ENCODE measurements at places on chromosomes 7 and 10.

DNA sequence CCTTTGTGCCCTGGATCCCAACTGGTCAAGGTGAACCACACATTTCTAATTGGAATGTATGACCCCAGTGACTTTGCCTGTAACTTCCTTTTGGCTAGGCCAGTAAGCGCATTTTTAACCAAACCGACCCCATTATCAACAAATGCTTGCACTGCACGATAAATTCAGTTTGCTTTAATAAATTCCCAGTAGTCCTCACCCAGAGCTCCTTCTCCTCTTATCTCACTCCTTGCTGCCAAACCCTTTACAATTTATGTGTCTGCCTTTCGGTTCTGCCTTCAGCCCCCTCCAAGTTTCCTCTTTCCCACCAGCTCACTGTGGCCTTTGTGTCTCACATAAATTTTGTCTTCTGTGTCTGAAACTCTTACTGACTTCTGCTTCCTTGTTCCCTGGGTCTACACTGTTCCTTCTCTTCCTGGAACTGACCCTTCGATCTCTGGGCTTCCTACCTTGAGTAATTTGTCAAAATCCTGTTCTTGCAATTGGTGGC is 59.0 kb downstream of the TBXAS1 start:
- DNase-seq: no peak

- no peak for DNase-seq
Measured at GRCh38 chr7:95649546-95649945, 53.2 kb upstream of the PDK4 start.

- DNase-seq: no peak
Measured at GRCh38 chr10:60288256-60288655, 101.4 kb downstream of the ANK3 start.

- DNase-seq: no peak
Measured at GRCh38 chr10:52597189-52597863, 175.3 kb downstream of the MBL2 start.

GRCh38 chr10:118587881-118588651 is 7.4 kb downstream of the PRLHR start:
- no peak for DNase-seq

GRCh38 chr10:77679217-77679616 is 41.6 kb upstream of the KCNMA1 start:
- DNase-seq: no peak

DNA sequence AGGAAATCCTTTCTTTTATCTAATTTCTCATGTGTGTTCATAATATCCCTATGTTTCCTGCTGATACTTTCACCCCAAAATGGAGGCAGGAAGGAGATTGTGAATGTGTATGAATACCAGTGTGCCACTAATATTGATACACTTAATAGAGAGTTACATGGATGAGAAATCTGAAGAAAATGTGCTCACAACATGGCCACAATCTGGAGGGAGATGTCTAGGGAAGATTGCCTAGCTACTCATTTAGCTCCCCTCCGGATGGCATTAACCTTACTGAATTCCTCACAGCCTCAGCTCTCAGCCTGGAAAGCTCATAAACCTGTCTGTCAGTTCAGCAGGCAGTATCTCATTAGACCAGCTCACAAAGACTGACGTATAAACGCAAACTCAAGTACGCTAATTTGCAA is 23.4 kb upstream of the DMTF1 start:
- DNase-seq: no peak

- DNase-seq: no peak
Measured at GRCh38 chr10:128574581-128575210, 448.5 kb upstream of the MKI67 start.

DNA sequence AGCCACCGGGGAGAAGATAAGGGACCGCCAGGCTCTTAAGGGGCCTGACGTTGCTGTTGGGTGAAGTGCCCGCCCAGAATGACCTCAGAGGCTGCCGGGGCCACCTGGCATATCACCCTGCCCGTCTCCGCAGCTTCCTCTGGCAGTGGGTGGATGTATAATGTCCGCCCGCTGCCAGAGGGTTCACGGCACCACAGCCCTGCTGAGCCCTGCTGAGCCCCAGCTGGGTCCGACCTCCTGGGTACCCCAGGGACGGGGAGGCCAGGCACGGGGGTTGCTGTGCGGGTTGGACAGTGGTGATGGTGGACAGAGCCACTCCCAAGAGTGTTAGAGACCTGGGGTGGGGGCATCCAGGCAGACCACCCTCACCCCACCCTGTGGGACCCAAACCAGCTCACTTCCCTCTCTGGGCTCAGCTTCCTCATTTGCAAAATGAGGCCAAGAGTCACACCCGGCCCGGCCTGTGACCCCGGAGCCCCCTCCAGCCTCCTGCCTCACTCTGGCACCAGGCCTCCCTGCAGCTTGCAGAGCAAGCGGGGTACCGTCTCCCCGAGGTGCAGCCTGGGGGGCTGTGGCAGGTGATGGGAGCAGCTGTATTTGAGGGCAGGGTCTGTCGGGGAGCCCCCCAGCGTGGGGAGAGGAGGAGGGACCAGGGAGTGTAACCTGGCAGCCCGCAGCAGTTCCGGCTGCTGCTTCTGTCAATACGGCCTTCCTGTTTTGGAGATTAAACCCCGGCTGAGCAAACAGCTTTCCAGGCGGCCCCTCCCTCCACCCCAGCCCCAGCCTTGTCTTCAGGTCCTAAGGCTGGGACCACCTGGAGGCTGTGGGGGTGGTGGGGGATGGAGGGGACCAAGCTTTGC is 8.4 kb upstream of the LFNG start:
- no peak for DNase-seq

- no peak for DNase-seq
Measured at GRCh38 chr7:99992330-99993038, 16.7 kb upstream of the AZGP1 start.

Measured in AG09319 (cell line).